ENCODE measurements at places on chromosomes 1 and 21. TPM values are rescaled to one million over a fixed set of nuclear protein-coding genes. Genes with fewer than 3 reads are reported as not detected.

DNA sequence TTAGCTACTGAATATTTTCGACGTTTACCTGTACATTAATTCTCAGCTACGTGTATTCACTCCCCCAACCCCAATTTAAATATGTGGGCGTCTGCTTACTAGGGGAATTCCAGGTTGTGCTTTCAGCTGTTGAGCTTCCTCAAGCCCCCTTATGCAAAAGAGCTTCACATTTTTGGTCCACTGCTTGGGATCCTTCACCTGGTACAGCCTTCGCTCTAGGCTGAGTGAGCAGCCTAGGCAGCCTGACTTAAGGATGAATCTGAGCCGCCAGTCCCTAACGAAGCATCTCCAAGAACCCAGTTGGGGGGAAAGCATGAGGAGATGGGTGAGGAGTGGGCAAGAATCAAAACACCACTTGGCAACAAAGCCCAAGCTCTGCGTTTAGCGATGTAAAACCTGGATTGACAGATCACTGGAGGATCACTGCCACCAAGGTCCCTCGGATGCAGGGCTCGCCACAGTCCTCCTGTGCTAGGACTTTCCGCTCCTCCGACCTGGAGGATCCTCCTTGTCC lies 674 bp downstream of the BCL10 start:
- peaks cover 19% of the 10 kb centered on the region for H3K36me3 ChIP-seq
- H3K4me3 ChIP-seq: peak overlapping the region; percentile 82
- H3K27ac ChIP-seq: peak overlapping the region; percentile 96

Gene CYP4B1
- total RNA-seq: 268 TPM

DNA sequence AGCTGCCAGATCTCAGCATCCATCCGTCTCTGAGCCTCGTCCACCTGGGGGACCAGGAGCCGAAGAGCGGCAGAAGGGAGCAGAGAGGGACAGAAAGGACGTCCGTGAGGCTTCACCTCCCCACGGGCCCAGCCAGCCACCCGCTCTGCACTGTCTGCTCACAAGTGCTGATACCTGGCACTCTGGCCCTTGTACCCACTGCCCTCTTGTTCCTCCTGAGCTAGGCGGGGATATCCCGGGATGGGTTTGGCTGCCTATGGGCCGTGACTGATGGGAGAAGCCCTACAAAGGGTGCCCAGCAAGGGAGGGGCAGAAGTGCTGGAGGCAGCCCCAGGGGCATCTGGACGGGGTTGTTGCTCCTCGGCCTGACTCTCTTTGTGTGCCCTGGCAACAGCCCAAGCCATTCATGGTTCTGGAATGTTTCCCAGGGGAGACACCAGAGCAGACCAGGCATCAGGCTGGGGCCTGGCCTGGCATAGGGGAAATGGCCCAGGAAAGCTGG lies 57.6 kb downstream of the LDLRAD2 start:
- DNase-seq: peak; percentile 72
- no peak overlapping the region for H3K27ac ChIP-seq
- peaks cover 66% of the 10 kb centered on the region for H3K36me3 ChIP-seq
- H3K27me3 ChIP-seq: no peaks in the 10 kb centered on the region
- H3K4me3 ChIP-seq: no peak overlapping the region
- H3K4me1 ChIP-seq: no peaks in the 10 kb centered on the region

DNA sequence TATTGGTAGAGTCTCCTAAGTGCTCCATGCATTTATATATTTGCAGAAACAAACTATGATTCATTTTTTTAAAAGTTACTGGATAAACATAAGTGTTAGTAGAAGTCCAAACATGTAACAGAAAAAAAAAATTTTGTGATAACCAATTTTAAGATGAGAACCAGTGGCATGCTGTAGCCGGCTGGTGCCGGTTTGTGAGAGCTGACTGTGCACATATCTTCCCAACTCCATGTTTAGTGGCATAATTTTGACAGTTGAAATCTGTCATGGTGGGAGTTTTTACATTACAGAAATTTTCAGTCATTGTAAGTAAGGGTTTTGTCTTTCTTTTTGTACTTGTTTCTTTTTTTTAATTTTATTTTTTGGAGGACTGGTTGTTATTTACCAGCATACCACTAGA lies 141.2 kb downstream of the TTLL7 start:
- no peaks in the 10 kb centered on the region for H3K36me3 ChIP-seq
- no peaks in the 10 kb centered on the region for H3K27me3 ChIP-seq
- H3K4me1 ChIP-seq: no peaks in the 10 kb centered on the region
- H3K4me3 ChIP-seq: no peak overlapping the region
- DNase-seq: no peak

DNA sequence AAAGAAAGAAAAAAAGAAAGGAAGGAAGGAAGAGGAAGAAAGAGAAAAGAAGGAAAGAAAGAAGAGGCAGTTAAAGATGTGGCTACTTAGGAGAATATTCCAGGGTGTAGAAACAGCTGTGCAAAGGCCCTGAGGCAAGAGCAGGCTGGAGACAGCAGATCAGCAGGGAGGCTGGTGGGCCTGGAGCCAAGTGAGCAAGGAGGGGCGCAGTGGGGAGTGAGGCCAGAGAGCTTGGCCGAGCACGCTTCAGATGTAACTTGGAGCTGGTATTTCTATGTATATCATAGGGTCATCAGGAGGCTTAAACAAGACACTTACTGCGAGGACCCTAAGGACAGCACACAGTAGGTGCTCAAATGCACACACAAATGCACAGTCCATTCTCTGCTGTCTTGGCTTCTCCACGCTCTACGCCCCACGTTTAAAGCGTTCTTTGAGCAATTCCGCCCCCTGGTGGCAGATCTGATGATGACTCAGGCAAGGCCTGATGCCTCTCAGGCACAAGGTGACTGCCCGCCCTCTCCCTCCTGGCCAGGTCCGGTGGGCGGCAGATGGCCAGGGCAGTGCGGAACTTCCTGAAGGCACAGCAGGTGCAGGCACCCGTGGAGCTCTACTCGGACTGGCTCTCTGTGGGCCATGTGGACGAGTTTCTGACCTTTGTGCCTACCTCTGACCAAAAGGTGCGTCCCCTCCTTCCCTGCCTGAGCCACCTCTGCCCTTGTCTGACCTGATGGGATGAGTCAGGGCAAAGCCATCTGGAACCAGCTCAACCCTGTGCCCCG lies 11.9 kb upstream of the PADI3 start:
- H3K27ac ChIP-seq: no peak overlapping the region
- no peaks in the 10 kb centered on the region for H3K27me3 ChIP-seq

GRCh38 chr1:243956450-243956849 lies 94.6 kb upstream of the ZBTB18 start:
- H3K27ac ChIP-seq: no peak overlapping the region
- H3K4me3 ChIP-seq: no peak overlapping the region
- no peaks in the 10 kb centered on the region for H3K4me1 ChIP-seq

GRCh38 chr1:185271921-185272320 lies 45.1 kb downstream of the IVNS1ABP start:
- no peaks in the 10 kb centered on the region for H3K36me3 ChIP-seq
- no peak for DNase-seq
- no peaks in the 10 kb centered on the region for H3K27me3 ChIP-seq
- H3K4me3 ChIP-seq: no peak overlapping the region
- no peak overlapping the region for H3K27ac ChIP-seq

Gene RHD
- not detected for total RNA-seq

DNA sequence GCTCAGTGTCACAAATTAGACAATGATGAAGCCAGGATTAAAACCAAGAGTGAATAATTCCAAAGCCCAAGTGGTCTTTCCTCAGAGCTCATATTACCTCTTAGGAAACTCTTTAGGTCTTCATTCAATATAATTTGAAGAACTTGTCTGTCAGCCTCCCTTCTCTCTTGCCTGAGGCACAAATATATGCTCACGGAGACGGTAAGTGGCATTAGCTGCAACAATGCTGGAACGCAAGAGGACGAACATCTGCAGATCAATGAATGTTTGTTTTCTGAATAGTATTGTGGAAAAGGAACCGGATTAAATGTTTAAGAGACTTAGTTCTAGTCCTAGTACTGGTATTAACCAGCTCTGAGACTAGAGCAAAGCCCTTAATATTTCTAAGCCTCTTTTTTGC lies 39.7 kb upstream of the LYST start:
- H3K27ac ChIP-seq: no peak overlapping the region
- H3K36me3 ChIP-seq: no peaks in the 10 kb centered on the region
- H3K27me3 ChIP-seq: no peaks in the 10 kb centered on the region
- no peak overlapping the region for H3K4me3 ChIP-seq

DNA sequence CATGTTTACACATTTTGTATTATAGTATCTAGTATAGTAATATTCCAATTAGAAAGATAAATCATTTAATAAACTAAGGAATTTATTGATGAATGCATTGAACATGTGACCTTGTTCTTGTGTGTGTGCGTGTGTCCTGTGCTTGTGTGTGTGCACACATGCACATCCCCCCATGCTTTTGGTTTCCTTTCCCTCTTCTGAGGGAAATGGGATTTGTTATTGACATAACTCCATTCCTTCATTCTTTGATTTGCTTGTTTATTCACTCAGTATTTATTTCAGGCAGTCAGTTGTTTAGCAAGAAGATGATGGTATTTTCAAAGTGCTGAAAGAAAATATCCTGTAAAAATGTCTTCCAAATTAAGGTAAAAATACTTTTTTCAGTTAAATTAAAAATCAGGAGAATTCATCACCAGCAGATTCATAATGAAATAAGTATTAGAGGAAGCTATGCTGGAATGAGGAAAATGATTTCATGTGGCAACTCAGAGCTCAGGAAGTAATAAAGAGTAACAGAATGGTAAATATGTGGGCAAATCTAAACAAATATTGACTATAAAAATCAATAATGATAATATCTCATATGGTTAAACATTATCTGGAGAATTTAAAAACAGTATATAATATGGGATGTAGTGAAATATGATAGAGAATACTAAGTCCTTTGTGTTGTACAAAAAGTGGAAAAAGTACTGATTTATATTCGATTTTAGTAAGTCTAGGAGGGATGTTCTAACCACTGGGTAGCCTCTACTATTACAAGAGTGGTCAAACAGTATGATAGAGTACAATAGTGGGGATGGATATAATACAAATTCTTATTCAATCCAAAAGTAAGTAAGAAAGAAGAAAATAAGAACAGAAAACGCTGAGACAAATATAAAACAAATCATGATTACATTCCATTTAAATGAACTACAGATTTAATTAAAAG lies 35.2 kb upstream of the SIPA1L2 start:
- no peaks in the 10 kb centered on the region for H3K4me1 ChIP-seq
- no peak overlapping the region for H3K4me3 ChIP-seq
- DNase-seq: no peak
- no peaks in the 10 kb centered on the region for H3K36me3 ChIP-seq
- no peak overlapping the region for H3K27ac ChIP-seq

DNA sequence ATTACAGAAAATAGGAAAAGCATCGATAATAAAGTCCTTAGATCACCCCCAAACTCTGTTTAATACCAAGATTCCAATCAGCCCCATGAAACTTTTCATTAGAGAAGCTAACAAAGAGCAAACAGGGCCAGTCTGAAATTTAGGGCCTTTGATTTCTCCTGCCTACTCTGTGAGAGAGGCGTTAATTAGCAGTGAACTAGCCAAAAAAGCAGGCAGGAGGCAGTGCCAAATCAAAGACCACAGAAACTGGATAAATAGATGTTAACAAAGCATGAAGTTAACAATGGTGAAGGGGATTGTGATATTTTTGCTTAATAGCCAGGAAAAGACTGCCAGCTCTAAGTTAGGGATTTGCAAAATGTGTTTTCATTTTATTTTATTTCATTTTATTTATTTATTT lies 11.2 kb downstream of the TAF5L start:
- H3K27me3 ChIP-seq: no peaks in the 10 kb centered on the region
- no peaks in the 10 kb centered on the region for H3K4me1 ChIP-seq
- DNase-seq: no peak
- H3K4me3 ChIP-seq: no peak overlapping the region

Gene PRAMEF8
- not detected for total RNA-seq

GRCh38 chr1:31732751-31733289 lies 29.0 kb upstream of the COL16A1 start:
- no peaks in the 10 kb centered on the region for H3K4me1 ChIP-seq
- H3K27ac ChIP-seq: no peak overlapping the region
- no peak for DNase-seq
- H3K4me3 ChIP-seq: no peak overlapping the region

DNA sequence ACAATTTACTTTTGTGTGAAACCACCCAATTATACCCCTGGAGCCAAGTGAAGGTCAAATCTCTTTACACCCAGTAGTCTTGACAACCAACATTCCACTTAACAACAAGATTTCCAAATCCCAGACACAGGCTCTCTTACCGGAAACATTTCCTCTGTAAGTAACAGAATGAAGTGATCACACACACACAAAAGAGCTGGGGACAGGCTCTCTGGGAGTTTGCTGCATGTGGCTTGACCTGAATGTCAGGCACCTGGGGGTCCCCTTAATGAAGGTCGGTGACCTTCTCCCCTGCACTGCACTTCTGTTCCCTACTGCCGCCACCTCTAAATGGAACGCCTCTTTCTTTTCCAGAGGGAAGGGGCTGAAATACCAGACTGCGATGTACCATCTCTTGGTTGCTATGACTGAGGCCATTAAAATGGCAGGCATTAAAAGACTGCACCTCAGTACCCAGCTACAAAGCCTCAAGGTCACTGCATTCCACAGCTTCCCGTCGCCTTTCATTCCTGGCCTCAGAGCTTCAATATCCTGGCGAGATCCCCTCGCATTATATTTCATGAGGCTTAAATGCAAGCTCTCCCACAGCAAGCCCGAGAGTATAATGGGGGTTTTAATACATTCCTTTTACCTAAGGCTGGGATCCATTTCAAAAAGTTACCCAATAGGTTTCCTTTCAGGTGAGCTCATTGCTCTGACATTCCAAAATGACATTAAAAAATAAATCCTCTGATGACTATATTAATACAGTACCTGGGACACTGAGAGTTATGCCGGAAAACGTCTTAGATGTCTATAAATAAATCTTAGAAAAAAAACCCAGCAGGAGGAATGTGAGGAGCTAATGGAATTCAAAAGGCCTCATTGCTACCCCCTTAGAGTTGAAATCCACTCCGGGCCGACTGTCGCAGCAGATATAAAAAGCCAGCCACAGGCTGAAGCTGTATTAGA lies 90.9 kb upstream of the DIRAS3 start:
- H3K27ac ChIP-seq: peak overlapping the region; percentile 48
- peaks cover 6% of the 10 kb centered on the region for H3K4me1 ChIP-seq
- H3K36me3 ChIP-seq: peaks cover 31% of the 10 kb centered on the region
- no peak overlapping the region for H3K4me3 ChIP-seq
- no peak for DNase-seq
- H3K27me3 ChIP-seq: no peaks in the 10 kb centered on the region

Gene ATF6
- total RNA-seq: 32.0 TPM

DNA sequence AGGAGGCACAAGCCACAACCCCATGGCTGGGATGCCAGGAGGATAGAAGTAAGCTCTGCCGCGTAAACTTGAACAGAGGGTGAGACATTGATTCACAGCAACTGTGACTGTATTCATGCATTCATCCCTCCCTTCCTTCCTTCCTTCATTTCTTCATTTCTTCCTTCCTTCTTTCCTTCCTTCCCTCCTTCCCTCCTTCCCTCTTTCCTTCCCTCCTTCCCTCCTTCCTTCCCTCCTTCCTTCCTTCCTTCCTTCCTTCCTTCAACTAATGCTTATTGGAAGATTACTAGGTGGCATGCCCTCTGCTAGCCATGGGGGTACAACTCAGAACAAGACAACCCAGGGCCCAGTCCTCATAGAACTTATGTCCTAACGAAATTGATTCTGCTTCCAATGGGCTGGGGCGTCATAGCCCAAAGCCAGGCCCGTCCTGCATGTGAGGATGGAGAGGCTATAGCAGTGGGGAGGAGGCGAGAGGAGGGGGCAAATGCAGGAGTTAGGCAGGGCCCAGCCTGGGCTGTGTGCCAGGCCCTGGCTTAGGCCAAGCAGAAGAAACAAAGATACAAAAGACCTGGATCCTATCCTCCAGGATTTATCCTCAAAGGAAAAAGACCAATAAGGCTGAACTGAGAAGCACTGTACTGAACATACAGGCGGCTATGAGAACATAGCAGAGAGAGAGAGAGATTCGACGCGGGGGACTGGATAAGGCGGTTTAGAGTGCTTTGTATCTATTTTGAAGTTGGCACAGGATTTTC lies 24.4 kb upstream of the PAXBP1 start:
- no peaks in the 10 kb centered on the region for H3K4me1 ChIP-seq
- H3K27ac ChIP-seq: no peak overlapping the region
- no peaks in the 10 kb centered on the region for H3K36me3 ChIP-seq

All from upper lobe of right lung (tissue), 1 donor.